HL-60 (cell line): ENCODE measurements at places on chromosomes 12 and 14.

DNA sequence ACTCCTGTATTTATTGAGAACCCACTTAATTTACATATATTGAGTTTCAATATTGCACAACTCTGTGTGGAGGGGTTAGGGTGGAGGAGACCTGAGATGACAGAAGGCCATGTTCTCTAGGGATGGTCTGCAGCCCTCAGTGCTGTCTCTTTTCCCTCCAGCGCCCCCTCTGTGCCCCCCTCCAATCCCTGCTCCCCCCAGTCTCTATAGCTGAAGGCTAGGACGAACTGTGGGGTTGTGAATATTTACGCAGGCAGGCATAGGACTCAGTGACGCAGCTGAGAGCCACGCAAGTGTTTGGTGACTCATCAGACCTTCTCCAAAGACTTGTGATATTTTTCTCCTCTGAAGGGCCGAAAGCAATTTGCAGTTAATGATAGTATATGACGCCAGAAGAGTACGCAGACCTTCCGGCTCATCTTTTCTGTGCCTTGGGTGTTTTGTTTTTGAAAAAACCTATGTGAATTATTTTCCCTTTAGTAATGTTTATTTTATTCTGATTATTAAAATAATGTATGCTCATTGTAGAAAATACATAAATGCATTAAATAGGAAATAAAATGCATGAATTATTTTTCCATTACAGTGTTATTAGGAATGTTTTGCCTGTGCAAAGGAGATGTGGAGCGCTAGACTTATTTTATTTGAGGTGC lies 85.3 kb downstream of the SLC25A47 start:
- no peak for DNase-seq

GRCh38 chr14:104428333-104428851 lies 151.2 kb upstream of the C14orf180 start:
- no peak for DNase-seq

GRCh38 chr12:77606348-77606747 lies 224.3 kb upstream of the NAV3 start:
- DNase-seq: no peak

GRCh38 chr14:88326352-88327103 lies 3.5 kb upstream of the KCNK10 start:
- DNase-seq: no peak

DNA sequence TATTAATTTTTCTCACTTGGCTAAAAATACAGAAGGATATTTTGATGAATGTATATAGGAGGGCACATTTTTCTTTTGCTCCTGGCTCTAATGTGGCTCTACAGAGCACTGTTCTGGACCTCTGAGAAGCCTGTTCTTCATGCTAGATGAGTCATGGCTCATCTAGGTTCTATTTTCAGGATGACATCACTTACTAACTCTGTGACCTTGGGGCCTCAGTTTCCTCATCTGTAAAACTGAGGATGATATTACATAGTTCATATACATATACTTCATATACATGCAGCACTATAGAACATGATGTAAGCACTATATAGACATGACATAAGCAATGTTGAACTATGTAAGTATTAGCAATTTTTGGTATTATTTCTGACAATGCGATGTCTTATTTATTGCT lies 35.8 kb downstream of the SOCS2 start:
- no peak for DNase-seq

DNA sequence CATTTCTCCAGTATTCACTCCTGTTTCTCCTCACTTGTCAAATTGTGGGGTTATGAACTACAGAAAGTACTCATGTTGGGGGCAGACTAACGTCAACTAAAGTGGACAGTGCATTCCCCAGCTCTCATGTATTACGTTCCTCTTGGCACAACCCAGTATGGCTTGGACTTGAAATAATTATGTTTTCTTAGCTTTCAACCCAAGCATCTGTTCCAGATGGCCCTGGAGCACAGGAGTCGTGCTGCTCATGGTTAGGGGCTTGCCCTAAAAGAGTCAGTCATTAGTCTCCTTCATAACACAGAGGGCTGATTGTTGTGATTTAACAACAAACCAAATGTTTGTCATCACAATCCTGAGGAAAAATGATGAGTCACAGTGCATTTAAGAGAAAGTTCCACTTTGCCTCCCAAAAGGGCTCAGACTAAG lies 154.4 kb downstream of the RPAP3 start:
- no peak for DNase-seq

DNA sequence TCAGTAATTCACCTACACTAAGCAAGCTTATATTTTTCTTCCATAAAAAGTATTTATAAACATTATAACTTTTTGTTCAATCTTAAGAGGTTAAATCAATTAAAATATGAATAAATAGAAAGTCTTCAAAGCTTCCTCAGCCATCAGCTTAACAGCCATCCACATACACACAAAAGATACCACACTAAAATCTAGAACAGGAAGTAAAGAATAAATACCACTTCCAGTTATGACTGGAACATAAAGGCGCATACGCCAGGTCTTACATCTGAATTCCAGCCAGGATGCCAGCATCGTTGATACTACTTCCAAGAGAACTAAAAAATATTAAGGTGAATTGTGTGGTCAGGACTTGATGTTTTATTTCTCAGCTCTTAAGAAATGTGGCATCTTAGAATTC lies 17.0 kb downstream of the SIX1 start:
- no peak for DNase-seq

- DNase-seq: no peak
These were observed 343.2 kb downstream of the PDZRN4 start for GRCh38 chr12:41531147-41531829.

DNA sequence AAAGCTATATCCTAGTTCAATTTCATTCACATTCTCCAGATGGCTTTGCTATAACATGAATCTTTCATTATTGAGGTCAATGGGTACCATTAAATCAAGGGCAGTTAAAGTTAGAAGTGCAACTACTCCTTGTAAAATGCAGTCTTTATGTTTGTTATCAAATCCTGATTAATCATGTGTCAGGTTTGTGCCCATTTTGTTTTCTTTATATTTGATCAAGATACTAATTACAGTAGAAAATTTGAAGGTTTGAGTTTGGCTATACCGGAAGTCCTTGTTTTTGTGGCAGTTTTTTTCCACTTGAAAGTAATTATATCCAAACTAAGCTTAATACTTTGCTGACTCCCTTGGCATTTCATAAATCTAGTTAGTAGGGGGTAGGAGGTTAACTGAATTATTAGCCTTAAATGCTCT lies 513.0 kb downstream of the DIO2 start:
- DNase-seq: no peak

- DNase-seq: no peak
These were observed 27.7 kb upstream of the DNM1L start for GRCh38 chr12:32651151-32651955.

- no peak for DNase-seq
These were observed 140.2 kb upstream of the CCDC196 start for GRCh38 chr14:66345986-66346385.

DNA sequence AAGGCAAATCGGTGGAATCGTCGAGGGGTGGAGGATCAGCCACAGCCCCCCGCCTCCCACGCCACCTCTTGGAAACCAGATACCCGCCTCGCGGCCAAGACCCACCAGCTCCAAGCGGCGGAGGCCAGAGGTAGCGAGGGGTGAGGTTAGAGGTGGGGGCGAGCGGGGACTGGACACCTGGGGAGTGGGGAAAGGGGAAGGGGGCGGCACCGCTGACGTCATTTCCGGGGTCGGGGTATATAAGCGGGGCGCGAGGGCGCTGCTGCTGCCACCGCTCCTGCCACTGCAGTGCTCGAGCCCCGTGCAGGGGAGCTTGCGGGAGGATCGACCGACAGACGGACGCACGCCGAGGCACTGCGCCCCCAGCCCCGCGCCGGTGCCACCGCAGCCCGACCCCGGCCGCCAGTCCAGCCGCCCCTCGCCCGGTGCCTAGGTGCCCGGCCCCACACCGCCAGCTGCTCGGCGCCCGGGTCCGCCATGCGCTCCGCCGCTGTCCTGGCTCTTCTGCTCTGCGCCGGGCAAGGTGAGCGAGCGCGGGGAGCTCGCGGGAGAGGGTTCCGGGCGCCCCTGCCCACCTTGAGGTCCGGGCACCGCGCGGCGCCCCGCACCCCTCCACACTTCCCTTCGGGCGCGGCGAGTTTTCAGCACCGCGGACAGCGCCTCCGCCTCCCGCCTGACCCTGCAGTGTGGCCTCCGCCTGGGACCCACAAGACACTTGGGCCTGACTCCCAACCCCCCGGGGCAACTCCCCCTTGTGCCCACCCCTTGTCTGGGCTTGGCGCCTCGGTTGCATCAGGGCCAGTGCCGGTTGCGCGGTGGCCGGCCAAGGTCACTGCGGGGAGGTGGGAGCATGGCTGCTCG lies at the start of gene CHGA:
Gene CHGA, plus strand, starts transcription at position 268 of the 861 bp plus-strand sequence. Its CDS starts 210 bp downstream, at position 478.
- peak; percentile 30 for DNase-seq

GRCh38 chr12:100141998-100142850 lies 450 bp downstream of the BLTP3B start:
- peak; percentile 41 for DNase-seq

DNA sequence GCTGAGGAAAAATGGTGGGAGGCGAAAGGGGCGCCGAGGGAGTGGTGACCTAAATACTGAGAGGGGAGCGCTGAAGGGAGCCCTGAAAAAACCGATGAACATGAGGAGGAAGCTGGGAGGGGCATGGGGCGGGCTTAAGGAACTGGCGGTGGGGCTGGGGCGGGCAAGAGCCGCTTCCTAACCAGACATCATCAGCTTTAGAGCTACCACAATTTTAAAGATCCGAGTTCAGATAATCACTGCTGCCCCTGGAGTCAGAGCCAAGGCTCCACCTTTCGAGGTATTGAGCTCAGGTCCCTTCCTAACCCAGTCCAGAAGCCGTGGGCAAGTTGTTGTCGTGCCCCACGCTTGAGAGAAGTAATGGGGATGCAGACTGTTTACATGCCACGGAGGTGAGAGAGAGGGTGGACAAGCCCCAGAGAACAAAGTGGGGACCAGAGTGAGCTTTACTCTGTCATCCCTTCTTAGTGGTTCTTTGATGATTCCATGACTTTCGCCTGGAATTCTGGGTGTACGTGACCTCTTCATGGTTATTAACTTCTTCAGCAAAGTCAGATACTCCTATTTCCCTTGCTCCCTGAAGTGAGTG lies 393 bp downstream of the ORMDL2 start:
- DNase-seq: no peak
